ENCODE measurements at places on chromosomes 3 and 15. TPM values are rescaled to one million over a fixed set of nuclear protein-coding genes. Genes with fewer than 3 reads are reported as not detected.

REC114 gene
- total RNA-seq, result not detected

NR1I2 gene
- total RNA-seq, result under 0.01 TPM

LPCAT4 gene
- total RNA-seq, result 6.3 TPM

GPR171 gene
- not detected for total RNA-seq

CERS3 gene
- not detected for total RNA-seq

ERC2 gene
- 0.26 TPM for total RNA-seq

LMCD1 gene
- 40.1 TPM for total RNA-seq

ZIC1 gene
- 0.26 TPM for total RNA-seq

CD96 gene
- under 0.01 TPM for total RNA-seq

CSPG4 gene
- total RNA-seq, result 109 TPM

SPINK8 gene
- total RNA-seq, result not detected

TFDP2 gene
- 20.3 TPM for total RNA-seq

LRRC31 gene
- total RNA-seq, result not detected

CISH gene
- 0.99 TPM for total RNA-seq

CPOX gene
- 24.1 TPM for total RNA-seq

XCR1 gene
- total RNA-seq, result under 0.01 TPM

SPTBN5 gene
- total RNA-seq, result 0.26 TPM

B3GALNT1 gene
- 13.1 TPM for total RNA-seq
